ENCODE measurements at places on chromosomes 3 and 15. TPM values are rescaled to one million over a fixed set of nuclear protein-coding genes. Genes with fewer than 3 reads are reported as not detected.

TMCO5A gene
- not detected for total RNA-seq

KIF15 gene
- total RNA-seq, result 0.46 TPM

IGSF10 gene
- total RNA-seq, result 24.3 TPM

ICE2 gene
- 64.1 TPM for total RNA-seq

HGD gene
- total RNA-seq, result 0.40 TPM

- DNase-seq, result no peak
- no peaks in the 10 kb centered on the region for H3K36me3 ChIP-seq
- no peak overlapping the region for H3K27ac ChIP-seq
- no peaks in the 10 kb centered on the region for H3K4me1 ChIP-seq
Observed at GRCh38 chr3:123256256-123256655, 54.5 kb downstream of the SEC22A start.

GRCh38 chr3:9716801-9717555 lies 13.3 kb downstream of the CPNE9 start:
- DNase-seq, result no peak
- no peak overlapping the region for H3K4me3 ChIP-seq
- H3K4me1 ChIP-seq, result no peaks in the 10 kb centered on the region
- H3K27me3 ChIP-seq, result no peaks in the 10 kb centered on the region
- no peak overlapping the region for H3K27ac ChIP-seq

- no peak for DNase-seq
- H3K36me3 ChIP-seq, result no peaks in the 10 kb centered on the region
- H3K27me3 ChIP-seq, result no peaks in the 10 kb centered on the region
- H3K27ac ChIP-seq, result no peak overlapping the region
- H3K4me3 ChIP-seq, result no peak overlapping the region
Observed at GRCh38 chr3:189300345-189300744, 128.6 kb downstream of the TPRG1 start.

- H3K36me3 ChIP-seq, result no peaks in the 10 kb centered on the region
- H3K27ac ChIP-seq, result no peak overlapping the region
- H3K4me3 ChIP-seq, result no peak overlapping the region
- H3K27me3 ChIP-seq, result no peaks in the 10 kb centered on the region
- no peak for DNase-seq
- no peaks in the 10 kb centered on the region for H3K4me1 ChIP-seq
Observed at GRCh38 chr15:71807125-71807629, 3.2 kb upstream of the NR2E3 start.

DNA sequence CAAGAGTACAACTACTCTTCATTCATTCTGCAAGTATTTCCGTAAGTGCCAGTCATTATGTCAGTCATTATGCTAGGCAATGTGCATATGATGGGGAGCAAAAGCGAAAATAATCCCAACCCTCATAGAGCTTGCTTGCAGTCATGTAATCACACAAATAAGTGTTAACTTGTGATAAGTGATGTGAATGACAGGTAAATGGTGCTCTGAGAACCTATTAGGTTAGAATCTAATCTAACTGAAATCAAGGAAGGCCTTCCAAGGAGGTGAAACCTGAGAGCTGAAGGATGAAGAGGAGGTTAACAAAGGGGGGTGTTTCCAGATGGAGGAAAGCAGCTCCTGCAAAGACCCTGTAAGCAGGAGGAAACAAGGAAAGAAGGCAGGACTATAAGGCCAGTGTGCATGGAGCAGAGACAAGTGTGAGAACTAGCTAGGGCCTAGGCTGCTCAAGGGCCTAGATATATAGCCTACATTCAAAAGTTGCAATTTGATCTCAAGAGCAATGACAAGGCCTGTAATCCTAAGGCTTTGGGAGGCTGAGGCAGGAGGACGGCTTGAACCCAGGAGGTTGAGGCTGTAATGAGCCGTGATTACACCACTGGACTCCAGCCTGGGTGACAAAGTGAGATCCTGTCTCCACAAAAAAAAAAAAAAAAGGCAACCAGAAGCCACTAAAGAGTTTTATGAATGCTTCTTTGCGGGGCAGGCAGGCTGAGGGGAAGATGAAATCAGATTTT lies 5.3 kb downstream of the PTPN9 start:
- no peaks in the 10 kb centered on the region for H3K27me3 ChIP-seq
- H3K4me1 ChIP-seq, result peaks cover 1% of the 10 kb centered on the region
- no peak for DNase-seq
- H3K4me3 ChIP-seq, result no peak overlapping the region

- DNase-seq, result no peak
- H3K4me3 ChIP-seq, result no peak overlapping the region
- no peaks in the 10 kb centered on the region for H3K4me1 ChIP-seq
- H3K27me3 ChIP-seq, result no peaks in the 10 kb centered on the region
- H3K36me3 ChIP-seq, result no peaks in the 10 kb centered on the region
Observed at GRCh38 chr15:79418693-79419279, 13.3 kb upstream of the MINAR1 start.

- no peaks in the 10 kb centered on the region for H3K36me3 ChIP-seq
- no peak overlapping the region for H3K4me3 ChIP-seq
- H3K27me3 ChIP-seq, result no peaks in the 10 kb centered on the region
- no peaks in the 10 kb centered on the region for H3K4me1 ChIP-seq
- no peak overlapping the region for H3K27ac ChIP-seq
Observed at GRCh38 chr3:10547413-10547812, 42.0 kb upstream of the ATP2B2 start.

DNA sequence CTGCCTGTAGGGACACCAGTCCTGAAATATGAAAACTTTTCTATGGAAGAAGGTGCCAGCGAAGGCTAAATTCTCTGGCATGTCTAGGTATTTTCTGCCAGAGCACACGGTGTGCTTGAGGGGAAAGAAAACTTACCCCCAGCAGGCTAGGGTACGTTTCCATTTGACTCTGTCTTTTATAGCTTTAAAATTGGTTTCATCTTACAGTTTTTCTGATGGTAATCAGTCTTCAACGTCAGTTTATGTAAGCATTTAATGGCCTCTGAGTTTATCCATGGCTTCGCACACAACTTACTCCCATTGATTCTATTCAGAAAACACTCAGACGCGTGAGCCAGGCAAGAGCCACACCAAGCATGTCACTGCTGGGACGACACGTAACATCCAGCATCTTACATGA lies 249.7 kb downstream of the ADAMTS17 start:
- H3K4me1 ChIP-seq, result no peaks in the 10 kb centered on the region
- H3K27ac ChIP-seq, result no peak overlapping the region
- no peaks in the 10 kb centered on the region for H3K36me3 ChIP-seq

DNA sequence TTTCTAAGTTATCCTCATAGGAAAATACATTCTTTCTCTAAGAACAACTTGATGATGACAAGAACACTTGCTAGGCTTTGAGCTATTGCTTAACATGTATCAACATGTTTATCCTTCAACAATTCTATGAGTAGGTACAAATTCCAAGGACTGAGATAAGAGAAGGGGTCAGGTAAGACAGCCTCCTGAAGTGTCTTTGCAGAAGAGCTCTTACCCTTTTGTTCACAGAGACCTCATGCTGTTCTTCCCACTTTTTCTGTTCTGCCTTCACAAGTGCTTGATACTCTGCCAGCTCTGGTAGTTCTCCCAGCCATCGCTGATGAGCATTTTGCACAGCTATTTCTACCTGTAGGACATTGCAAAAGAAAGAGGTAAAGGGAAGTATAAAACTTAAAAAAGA lies 50.9 kb downstream of the CEP152 start:
- DNase-seq, result no peak
- no peaks in the 10 kb centered on the region for H3K36me3 ChIP-seq
- H3K27me3 ChIP-seq, result no peaks in the 10 kb centered on the region
- H3K4me1 ChIP-seq, result no peaks in the 10 kb centered on the region

- H3K4me1 ChIP-seq, result no peaks in the 10 kb centered on the region
- H3K27ac ChIP-seq, result peak within 1 kb of the TSS; percentile 98
- DNase-seq, result peak; percentile 85
- no peaks in the 10 kb centered on the region for H3K27me3 ChIP-seq
- peak within 1 kb of the TSS; percentile 83 for H3K4me3 ChIP-seq
Observed at GRCh38 chr3:138608322-138609135, at the start of gene FAIM. TSS of gene FAIM (plus strand) at chr3:138608771. CDS start at chr3:138619727, 10,956 bp downstream.

GRCh38 chr15:22888120-22888859 lies 49.8 kb downstream of the NIPA2 start:
- no peak for DNase-seq
- H3K4me1 ChIP-seq, result no peaks in the 10 kb centered on the region
- no peak overlapping the region for H3K4me3 ChIP-seq
- no peak overlapping the region for H3K27ac ChIP-seq
- H3K27me3 ChIP-seq, result no peaks in the 10 kb centered on the region

DNA sequence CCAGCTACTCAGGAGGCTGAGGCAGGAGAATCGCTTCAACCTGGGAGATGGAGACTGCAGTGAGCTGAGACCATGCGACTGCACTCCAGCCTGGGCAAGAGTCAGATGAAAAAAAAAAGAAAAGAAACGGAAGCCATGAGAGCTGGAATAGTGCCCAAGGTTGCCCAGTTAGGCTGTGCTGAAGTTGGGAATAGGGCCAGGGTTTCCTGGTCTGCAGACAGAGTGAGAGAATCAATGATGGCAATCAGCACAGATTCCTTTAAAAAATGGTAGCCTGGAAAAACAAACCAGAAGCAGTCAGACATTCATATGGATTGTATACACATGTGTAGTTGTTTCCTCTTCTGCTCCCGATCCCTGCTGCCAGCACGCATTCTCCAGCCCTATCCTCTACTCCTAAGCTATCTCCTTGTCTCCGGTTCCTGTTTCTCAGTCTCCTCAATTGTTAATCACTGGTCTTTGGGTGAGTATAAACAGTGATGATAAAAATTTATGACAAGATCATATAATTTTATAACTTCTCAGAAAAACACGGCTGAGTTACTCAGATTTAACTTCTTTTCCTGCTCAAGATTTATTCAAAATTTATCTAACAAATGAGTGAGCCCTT lies 316.2 kb upstream of the UMPS start:
- H3K27ac ChIP-seq, result no peak overlapping the region
- H3K27me3 ChIP-seq, result no peaks in the 10 kb centered on the region
- no peak overlapping the region for H3K4me3 ChIP-seq
- H3K4me1 ChIP-seq, result no peaks in the 10 kb centered on the region
- DNase-seq, result no peak
- no peaks in the 10 kb centered on the region for H3K36me3 ChIP-seq

- no peaks in the 10 kb centered on the region for H3K27me3 ChIP-seq
- no peak overlapping the region for H3K4me3 ChIP-seq
- H3K27ac ChIP-seq, result no peak overlapping the region
- DNase-seq, result no peak
- peaks cover 1% of the 10 kb centered on the region for H3K4me1 ChIP-seq
- no peaks in the 10 kb centered on the region for H3K36me3 ChIP-seq
Observed at GRCh38 chr3:143648218-143648617, 200.1 kb downstream of the SLC9A9 start.

DNA sequence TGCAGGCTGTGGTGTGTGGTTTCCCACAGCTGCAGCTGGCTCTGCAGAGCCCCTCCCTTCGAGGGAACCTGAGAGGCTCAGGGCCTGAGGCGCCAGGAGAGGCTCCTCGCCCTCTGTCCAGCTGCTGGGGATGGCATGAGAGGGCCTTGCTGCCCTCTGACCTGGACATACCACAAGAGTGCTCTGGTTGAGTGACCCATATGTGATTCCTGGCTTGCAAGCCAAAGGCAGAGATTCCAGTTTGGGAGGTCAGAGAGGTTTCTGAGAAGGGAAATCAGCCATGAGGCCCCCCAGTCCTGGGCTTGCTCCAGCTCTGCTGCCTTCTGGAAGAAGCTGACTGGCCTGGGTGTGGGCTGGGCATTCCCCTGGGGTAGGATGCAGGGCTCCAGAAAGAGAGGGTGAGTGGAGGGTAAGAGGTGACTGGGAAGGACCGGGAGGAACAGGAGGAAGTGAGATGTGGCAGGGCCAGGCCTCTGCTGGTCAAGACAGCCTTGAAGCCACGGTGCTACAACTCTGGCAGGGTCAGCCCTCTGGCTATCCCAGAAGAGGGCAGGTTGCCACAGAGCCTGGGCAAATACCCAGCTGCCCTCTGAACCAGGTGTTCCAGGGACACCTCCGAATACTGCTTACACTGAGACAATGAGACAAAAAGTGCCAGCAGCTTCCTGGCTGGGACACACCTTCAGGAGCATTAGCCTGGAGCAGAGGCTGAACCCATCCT lies 16.0 kb upstream of the SRP14 start:
- H3K27ac ChIP-seq, result no peak overlapping the region
- no peak overlapping the region for H3K4me3 ChIP-seq

DNA sequence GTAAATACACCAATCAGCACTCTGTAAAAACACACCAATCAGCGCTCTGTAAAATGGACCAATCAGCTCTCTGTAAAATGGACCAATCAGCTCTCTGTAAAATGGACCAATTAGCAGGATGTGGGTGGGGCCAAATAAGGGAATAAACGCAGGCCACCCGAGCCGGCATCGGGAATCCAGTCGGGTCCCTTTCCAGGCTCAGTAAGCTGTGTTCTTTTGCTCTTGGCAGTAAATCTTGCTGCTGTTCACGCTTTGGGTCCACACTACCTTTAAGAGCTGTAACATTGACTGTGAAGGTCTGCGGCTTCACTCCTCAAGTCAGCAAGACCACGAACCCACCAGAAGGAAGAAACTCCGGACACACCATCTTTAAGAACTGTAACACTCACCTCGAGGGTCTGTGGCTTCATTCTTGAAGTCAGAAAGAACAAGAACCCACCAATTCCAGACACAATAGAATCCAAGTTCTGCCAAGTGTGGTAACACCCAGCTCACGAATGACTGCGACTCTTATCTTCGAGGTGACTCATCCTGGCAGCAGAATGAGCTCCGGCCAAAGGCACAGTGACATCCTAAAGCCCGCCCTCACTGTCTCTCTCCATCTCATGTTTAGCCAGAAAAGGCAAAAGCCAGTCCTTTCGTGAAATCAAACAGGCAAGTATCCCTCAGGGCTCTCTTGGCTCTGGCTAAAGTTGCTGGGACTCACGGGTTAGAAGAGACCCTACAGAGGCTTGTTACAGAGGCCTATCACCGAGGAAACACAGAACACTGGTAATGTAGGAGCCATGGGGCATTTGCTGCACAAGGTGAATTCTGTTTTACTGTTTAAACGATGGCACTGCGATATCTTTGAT lies 155.2 kb downstream of the FAM43A start:
- no peak for DNase-seq
- no peaks in the 10 kb centered on the region for H3K27me3 ChIP-seq
- no peaks in the 10 kb centered on the region for H3K4me1 ChIP-seq

DNA sequence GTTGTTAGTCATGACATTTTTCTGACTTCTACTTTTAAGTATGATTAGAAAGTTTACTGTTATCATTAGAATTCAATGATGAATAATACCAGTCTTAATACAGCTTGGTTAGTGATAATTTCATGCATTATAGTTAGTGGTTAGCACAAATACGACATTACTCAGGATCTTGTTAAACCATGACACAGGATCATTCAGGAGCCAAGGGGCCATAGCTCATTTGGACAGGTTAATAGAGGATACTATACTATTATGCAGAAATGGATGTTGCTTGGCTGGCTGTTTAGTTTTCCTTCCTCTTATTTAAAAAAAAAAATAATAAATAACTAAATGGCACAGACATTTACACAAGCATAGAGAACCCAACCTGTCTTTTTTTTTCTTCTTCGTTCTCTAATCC lies 55.5 kb downstream of the NSUN3 start:
- no peaks in the 10 kb centered on the region for H3K36me3 ChIP-seq
- H3K4me3 ChIP-seq, result no peak overlapping the region
- no peak for DNase-seq
- H3K27ac ChIP-seq, result no peak overlapping the region
- no peaks in the 10 kb centered on the region for H3K27me3 ChIP-seq
- no peaks in the 10 kb centered on the region for H3K4me1 ChIP-seq

GRCh38 chr3:72199530-72199929 lies 414.6 kb upstream of the PROK2 start:
- H3K4me1 ChIP-seq, result no peaks in the 10 kb centered on the region
- H3K27me3 ChIP-seq, result no peaks in the 10 kb centered on the region
- no peak for DNase-seq
- no peak overlapping the region for H3K4me3 ChIP-seq

GRCh38 chr15:51801391-51801835 lies 28.0 kb upstream of the TMOD3 start:
- no peak overlapping the region for H3K27ac ChIP-seq
- H3K27me3 ChIP-seq, result no peaks in the 10 kb centered on the region
- no peaks in the 10 kb centered on the region for H3K36me3 ChIP-seq
- H3K4me3 ChIP-seq, result no peak overlapping the region
